EH (cell line): ENCODE measurements at places on chromosomes 6 and 20.

DNA sequence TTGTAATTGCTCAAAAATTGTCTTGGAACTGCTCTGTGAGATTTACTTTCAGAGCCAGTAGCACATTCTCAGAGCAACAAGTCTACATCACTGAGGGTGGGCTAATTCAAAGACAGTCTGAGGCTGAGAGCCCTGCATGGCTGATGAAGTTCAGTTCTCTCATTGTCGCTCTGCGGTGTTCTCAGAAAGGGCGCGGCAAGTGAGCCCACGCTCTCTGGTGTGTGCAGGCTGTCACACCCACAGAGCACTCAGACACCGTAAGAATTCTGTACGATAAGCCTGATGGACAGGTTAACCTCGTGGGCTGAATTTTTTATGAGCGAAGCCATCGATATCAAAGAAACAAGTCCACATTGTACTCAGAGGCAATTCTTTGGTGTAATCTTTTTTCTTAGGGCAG, 557.8 kb downstream of the HACE1 start:
- no peak for DNase-seq

- DNase-seq, result peak; percentile 68
Observed at GRCh38 chr6:151014404-151015100, 149.1 kb downstream of the MTHFD1L start.

DNA sequence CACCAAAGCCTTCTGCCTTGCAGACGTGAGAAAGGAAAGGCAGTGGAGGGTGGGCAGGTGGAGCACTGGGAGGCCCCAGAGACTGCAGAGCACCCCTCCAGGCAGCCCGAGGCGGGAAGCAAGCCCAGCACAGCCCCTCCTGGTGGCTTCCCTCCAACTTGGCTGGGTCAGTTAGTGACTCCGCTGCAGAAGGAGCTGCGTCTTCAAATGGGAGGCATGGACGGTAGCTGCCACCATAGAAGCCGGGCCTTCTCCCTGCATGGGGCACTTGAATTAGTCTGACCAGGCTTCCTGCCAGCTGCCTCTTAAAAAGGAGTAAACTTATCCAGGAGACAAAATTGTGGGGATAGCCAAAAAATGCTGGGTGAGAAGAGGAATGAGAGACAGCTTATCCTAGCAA, 88.0 kb upstream of the RPS6KA2 start:
- DNase-seq, result no peak

- DNase-seq, result no peak
Observed at GRCh38 chr20:47501116-47501481, 588 bp upstream of the NCOA3 start.

DNA sequence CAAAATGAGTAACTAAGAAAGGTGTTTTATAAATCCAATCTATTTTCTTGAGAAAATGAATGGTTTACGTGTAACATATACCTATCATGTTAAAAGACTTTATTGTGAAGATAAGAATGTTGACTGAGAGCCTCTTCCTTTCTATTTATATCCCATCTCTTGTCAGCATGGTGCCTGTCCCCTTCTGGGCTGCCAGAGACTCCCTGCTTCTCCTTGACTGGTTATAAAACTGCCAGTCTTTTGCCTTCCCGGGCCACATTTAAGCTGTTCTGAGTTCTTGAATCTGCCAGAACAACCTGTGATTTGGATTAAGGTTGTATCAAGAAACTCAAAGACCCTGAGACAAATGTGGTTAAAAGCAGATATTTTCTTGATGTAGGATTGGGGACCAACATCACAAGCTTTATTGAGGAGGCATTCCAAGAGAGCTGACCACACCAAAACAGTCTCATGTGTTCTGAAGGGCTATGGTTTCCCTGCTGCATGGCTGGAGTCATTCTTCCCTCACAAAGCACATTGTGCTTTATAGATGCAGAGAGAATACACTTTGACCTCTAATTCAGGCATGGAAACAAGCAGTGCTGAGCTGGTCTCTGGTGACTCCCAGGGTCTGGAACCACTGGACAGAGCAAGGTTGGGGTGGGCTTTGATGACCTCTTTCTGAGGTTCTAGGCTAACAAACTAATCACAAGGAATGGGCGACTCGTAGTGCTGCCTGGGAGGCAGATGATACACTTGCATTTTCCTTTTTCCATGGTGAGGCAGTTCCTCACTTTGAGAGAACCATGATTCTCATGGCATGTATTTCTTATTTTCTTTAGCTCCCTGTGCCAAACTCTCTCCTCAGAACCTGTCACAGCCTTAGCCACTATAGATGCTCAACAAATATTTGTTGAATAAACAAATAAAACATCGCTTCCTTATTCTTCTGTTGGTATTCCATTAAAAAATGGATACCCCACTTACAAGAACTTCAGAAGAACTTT, 205.0 kb upstream of the PREP start:
- peak; percentile 52 for DNase-seq

- DNase-seq, result no peak
Observed at GRCh38 chr6:7532821-7533220, 8.7 kb upstream of the DSP start.

DNA sequence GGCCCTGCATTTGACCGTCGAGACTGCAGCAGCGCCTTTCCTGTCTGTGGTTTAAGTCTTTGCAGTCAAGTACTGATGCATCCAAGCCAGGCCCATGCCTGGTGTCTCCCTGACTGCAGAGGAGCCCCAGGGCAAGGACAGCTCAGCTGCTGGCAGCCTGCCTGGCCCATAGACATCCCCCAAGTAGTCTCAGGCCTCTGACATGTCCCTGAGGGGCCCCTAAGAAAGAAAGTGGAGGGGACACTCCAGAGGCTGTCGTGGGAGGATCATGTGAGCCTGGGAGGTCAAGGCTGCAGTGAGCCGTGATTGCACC, 18.0 kb downstream of the HRH3 start:
- DNase-seq, result peak; percentile 68

DNA sequence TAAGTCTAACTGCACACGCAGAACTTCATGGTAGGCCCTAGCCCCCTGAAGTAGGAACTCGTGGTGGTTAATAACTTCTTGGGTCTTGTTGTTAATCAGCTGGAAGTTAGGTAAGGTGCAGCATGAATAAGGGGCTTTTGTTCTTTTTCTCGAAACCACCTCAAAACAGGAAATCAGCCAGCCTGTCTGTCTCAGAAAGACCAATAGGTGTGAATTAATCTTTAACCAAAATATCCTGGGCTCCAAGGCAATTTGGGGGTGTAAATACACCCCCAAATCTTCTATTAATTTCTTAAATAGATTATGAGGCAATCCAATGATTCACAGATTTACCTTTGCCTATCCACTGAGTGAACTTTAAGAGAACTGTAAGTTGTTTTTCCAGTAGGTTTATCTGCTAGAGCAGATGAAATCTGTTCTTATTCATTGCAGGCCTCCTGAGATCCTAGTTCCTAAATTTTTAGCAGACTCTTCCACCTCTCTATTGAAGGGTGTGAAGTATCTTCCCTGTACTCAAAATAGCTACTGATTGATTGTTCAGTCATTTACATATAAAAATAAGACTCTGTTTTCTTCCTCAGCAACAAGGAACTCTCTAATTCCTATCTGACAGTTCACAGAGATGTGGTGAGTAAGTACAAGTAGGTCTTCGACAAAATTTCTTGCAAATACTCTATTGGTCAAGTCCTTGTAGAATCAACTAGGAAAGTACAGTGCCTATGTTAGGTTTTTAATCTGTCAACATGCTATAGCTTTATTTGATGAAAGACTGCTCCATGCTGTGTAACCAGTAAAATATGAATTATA, 427.1 kb upstream of the NOX3 start:
- peak; percentile 37 for DNase-seq

- no peak for DNase-seq
Observed at GRCh38 chr20:15756002-15756753, 817.1 kb downstream of the KIF16B start.

DNA sequence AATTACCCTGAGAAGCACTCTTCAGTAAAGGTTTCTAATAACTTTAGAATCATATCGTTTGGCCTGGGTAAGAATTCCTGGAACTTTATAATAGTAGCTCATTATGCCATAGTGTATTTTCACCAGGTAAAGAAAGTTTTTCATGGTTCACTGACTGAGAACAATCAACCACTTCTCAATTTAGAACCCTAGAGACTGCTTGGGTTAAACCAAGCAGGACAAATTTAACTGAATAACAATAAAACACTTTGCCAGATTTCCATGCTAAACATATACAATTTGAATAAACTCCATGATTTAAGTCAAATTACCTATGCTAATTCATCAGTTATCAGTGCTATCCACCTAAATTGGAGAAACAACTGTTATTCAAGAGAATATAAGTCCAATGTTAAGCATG, 99.4 kb downstream of the PLG start:
- no peak for DNase-seq

DNA sequence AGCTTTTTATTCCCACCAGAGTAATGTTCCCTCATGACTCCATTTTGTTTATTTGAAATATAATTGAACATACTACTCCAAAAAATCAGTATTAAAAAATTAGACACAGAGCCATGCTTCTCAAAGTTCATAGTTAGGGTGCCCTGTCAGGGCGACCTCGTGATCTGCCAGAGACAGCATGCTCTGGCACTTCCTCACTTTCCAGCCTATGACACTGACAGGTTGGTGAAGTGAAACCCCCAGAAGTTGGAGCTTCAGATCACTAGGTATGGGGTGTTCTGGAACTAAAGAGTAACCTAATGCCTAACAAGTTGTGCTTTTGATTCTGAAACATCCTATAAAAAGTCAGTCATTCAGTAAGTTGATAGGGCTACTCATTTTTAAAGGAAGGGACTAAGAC, 93.0 kb downstream of the TBC1D7 start:
- no peak for DNase-seq

- DNase-seq, result peak; percentile 94
Observed at GRCh38 chr6:139753198-139753861, 378.9 kb upstream of the CITED2 start.

GRCh38 chr20:8470156-8470555, 338.1 kb downstream of the PLCB1 start:
- DNase-seq, result no peak

DNA sequence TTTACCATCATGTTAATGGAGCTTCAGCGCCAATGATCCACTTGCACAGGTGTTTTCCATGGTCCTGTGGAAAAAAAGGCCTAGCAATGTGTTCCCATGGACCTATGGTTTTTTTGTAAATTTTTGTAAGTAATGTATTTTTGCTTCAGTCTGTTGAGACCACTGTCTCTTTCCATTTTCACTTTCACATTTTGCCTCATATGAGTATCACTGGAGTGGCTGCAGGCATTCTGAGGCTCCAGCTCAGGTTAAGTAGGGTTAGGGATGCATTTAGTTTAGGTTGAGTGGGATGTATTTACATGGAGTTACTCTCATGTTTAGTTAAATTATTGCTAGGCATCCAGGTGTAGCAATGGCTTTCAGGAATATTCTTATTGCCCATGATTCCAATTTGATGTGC, 19.2 kb upstream of the LMBRD1 start:
- DNase-seq, result no peak

DNA sequence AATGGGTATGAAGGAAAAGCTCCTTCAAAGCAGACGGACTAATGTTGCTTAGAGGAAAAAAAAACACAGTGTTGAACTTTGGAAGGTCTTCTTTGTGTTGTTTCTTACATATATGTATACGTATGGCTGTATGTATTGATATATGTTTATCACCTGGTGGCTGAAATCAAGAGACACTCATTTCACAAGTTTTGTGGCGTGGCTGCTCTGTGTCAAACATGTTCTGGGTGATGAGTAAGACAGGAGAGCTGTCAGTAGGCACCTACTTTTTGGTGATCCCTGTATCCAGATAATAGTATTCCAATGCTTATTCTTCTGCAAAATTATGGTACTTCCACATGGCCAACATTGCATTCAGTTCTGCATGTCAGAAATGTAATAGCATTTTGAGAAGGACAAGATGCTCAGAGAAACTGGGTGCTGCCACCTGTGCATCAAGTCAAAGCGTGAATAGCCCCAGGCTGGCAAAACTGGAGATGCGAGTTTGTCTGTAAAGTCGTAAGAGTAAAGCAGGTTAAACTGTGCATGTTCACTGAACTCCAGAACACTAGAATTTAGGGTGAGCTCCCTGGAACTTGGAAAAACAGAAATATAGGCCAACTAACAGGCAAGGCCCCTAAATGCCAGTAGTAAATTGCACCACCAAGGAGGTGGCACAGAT, 67.9 kb downstream of the ARMC2 start:
- DNase-seq, result no peak

GRCh38 chr6:93120154-93120742, 299.1 kb downstream of the EPHA7 start:
- DNase-seq, result no peak

- peak; percentile 9 for DNase-seq
Observed at GRCh38 chr20:52410182-52410647, 218.6 kb upstream of the ZFP64 start.

GRCh38 chr6:47221565-47221964, 88.1 kb downstream of the TNFRSF21 start:
- no peak for DNase-seq

- DNase-seq, result no peak
Observed at GRCh38 chr6:165439928-165440554, 130.6 kb upstream of the C6orf118 start.

DNA sequence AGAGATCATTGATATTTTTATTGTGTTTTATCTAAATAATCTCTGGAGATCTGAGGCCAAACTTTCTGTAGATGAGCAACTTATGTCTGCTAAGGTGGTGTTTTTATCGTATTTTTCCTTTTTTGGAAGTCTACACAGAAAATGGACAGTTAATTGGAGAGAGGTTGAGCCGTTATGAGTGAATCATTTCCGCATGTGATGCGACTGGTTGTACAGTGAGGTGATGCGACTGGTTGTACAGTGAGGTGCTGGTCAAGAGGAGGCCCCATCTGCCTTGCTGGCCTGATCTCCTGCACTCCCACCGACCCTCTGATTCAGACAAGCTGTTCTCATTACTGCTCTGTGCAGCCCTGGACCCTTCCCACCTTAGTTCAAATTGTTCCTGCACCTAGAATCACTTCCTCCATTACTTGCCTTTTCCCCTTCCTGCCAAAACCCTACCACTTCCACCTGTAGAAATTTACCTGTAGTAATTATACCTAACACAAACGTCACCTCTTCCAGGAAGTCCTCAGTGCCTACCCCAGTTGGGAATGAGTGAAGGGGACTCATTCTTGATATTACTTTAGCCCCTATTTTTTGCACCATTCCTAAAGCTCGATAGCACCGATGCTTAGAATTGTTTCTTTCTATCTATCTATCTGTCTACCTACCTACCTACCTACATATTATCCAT, 100.3 kb downstream of the ZDHHC14 start:
- DNase-seq, result no peak

- DNase-seq, result peak; percentile 83
Observed at GRCh38 chr6:27866357-27867050, 45.7 kb downstream of the OR2B2 start.

GRCh38 chr6:123420512-123420911, 216.2 kb downstream of the TRDN start:
- DNase-seq, result no peak

GRCh38 chr6:40671694-40672050, 84.5 kb upstream of the LRFN2 start:
- no peak for DNase-seq

DNA sequence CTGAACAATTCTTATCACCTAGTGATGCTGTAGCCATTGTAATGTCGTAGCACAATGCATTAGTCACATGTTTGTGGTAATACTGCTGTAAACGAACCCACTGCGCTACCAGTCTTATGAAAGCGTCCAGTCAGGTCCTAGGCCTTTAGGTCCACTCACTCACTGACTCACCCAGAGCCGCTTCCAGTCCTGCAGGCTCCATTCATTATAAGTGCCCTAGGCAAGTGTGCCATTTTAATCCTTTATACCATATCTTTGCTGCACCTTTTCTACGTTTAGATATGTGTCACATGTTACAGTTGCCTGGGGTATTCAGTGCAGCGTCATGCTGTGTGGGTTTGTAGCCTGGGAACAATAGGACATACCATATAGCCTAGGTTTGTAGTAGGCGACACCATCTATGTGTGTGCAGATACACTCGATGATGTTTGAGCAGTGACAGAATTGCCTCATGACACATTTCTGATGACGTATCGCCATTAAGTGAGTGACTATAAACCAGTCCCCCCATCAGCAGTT, 15.4 kb downstream of the IGF2R start:
- DNase-seq, result peak; percentile 85
